HFFc6 (cell line): ENCODE measurements at places on chromosomes 6 and 20.

DNA sequence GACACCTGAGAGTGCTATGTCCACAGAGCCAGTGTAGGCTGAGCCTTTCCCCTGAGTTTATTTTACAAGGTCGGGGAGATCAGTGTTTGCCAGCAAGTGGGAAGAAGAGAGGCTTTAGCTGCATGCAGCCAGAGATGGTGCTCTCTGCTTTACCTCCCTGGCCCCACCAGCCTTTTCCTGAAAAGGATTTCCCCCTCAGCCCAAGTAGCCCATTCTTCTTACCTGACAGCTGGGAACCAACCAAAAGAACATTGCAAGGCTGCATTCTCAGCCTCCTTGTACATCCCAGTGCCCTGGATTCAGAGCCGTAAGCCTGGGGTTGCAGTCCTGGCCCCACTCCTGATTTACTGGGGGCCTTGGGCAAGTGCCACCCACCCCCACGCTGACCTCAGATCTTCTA, 16.9 kb downstream of the SNPH start:
- DNase-seq: no peak

GRCh38 chr6:136726837-136727557, 65.3 kb downstream of the MAP3K5 start:
- DNase-seq: no peak

- DNase-seq: no peak
These were observed 410.7 kb upstream of the JAG1 start for GRCh38 chr20:11084508-11084907.

GRCh38 chr6:29696147-29697125, 15.5 kb upstream of the ZFP57 start:
- peak; percentile 16 for DNase-seq
